Stimulated activated effector memory CD8-positive, alpha-beta T cell treated with anti-CD3 and anti-CD28 coated beads, Interleukin-12 subunit alpha, Interleukin-12 subunit beta, amount 100 ng/mL, for 72 hours (primary cell): ENCODE measurements at places on chromosomes 5 and 9.

DNA sequence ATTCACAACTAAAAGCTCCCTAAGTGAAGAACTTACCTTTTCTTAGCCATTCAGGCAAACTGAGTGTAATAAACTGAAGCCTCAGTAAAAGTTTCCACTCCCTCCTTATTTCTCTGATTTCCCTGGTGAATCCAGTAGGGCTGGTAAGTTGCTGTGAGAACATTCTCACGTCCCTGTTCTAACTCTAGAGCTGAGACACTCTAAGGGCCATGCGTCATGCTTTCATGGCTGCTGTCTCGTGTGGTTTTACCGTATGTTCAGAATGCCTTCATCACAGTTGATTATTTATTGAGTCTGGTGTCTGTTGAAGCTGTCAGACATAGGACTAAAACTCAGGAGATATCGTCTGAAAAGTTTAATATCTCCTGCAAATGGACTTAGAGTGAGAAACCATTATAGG, 1.3 kb downstream of the OR2S2 start:
- no peak for DNase-seq

DNA sequence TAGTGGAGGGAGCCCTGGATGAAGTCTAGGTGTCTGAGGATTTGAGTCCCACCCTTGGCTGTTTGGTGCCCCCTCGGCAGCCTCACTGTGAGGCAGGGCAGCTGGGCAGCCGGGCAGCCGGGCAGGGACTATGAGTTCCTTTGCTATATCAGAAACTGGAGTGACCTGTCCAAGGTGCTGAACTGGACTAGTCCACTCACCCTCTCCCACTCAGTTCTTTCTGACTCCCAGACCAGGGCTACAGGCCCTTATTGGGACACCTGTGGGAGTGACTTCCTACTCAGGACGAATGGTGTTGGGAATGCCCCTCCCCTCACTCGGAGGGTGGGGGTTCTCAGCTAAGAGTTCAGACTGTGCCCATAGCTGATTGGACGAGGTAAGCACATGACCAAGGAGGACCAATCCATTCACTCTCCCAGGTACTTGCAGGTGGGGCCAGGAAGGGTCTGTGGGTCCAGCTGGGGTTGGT, 34.1 kb upstream of the RAPGEF1 start:
- peak; percentile 57 for DNase-seq

- DNase-seq = peak; percentile 53
These were observed 27.5 kb downstream of the SH3TC2 start for GRCh38 chr5:149035372-149035790.

DNA sequence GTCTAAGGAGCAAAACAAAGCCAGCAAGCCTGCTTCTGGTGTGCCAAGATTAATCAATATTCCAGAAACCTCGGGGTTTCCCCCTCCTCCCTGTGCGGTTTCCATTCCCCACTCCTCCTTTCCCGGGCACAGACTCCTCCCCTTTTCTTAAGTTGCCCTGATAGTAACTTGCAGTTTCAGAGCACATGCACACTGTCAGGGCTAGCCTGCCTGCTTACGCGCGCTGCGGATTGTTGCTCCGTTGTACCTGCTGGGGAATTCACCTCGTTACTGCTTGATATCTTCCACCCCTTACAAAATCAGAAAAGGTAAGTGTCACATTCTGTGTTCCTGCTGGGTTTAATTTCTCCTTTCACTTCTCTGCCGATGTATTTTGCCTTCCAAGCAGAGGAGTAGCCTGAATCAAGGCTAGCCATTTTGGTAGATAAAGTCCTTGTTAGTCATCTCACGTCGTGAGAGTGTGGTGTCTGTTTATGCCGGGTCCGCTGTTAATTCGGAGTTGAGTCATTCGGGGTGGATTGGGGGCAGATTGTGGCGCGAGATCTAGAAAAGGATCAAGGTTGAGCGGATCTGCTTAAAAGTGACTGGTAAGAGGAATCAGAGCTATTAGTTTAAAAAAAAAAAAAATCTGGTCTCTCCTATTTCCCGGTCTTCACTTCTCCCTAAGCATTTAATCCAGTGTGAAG, at the start of gene SLC1A3:
SLC1A3 (plus strand) TSS at position 179 of the 686 bp plus-strand sequence. CDS start 1,818 bp downstream, outside the sequence.
- DNase-seq = peak; percentile 57

GRCh38 chr5:64273276-64273675, 107.6 kb downstream of the RNF180 start:
- DNase-seq = no peak

DNA sequence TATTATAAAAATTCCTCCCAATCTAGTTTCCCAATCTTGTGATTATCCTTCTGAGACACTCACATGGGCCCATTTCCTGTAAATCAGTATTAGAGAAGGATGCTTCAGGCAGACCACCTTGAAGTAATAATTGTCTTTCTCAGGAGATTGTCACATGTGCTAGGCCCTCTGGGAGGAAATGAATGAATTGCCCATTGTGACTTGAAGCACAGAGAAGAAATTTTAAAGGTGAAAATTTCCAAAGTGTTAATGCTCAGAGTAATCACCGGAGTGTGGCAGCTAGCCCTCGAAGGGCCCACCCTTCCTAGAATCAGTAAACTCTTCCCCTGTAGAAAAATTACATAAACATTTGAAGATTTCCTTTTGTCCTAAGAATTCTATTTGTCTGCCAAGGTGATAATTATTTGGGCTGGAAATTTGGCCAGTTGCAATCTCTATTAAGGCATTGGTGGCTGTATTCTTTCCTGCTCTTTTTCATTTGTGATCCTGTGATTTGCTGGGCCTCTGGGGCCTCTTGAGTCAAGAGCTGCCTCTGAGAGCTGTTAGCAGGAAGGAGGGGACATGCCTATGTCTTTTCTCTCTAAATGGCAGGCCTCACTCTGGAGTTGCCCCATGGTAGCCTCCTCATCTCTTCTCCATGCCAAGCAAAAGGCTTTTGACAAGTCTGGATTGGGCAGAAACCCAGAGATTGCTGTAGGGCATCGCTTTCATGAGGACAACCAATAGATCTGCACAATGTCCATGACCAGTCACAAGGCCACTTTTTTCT, 371.5 kb upstream of the ACTBL2 start:
- no peak for DNase-seq

DNA sequence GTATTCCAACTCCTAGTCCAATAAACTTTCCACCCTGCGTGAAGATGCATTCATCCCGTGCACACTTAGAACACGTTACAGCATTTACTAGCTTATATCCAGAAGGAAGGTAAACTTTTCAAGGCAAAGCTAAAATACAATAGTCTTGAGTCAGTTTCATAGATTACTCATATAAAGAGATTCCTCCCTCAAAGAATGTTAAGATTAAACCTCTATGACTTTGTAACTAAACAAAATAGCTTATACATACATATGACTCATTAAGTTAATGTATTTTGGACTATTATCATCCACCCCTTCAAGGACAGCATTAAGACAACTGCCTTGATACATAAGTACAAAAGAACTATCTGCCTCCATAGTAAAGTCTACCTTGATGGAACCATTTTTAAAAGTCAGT, 36.1 kb downstream of the TLE1 start:
- DNase-seq = no peak

DNA sequence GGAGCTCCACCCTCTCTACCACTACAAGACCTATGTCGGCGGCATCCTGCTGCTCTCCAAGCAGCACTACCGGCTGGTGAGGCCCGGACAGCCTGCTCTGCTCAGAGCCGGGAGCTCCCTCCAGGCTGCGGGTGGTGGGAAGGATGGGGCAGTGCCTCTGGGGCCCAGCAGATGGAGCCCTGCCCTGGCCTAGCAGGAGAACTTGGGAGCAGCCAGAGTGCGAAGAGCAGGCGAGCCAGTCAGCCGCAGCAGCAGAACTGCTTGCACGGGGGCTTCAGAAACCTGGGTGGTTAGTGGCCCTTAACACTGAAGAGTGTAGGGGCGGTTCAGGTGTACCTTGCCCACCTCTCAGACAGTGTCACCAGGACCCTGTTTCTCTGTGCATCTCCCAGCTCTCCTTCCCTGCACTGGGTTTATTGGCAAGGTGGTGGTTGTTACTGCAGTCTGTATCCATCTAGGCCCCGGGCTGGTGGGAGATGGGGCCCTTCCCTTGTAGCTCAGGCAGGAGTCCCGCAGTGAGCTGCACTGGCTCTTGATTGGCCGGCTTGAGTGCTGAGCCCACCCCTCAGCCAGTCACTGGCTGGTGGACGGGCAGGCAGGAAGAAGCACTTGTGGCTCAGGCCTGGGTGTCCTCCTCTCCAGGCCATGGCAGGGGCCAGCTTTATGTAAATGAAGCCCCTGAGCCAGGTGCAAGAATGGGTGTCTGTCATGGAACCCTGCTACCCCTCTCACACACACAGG, 7.7 kb downstream of the B4GALT7 start:
- DNase-seq = peak; percentile 35
